T-cell (primary cell): ENCODE measurements at places on chromosomes 1 and 21. TPM values are rescaled to one million over a fixed set of nuclear protein-coding genes. Genes with fewer than 3 reads are reported as not detected.

DNA sequence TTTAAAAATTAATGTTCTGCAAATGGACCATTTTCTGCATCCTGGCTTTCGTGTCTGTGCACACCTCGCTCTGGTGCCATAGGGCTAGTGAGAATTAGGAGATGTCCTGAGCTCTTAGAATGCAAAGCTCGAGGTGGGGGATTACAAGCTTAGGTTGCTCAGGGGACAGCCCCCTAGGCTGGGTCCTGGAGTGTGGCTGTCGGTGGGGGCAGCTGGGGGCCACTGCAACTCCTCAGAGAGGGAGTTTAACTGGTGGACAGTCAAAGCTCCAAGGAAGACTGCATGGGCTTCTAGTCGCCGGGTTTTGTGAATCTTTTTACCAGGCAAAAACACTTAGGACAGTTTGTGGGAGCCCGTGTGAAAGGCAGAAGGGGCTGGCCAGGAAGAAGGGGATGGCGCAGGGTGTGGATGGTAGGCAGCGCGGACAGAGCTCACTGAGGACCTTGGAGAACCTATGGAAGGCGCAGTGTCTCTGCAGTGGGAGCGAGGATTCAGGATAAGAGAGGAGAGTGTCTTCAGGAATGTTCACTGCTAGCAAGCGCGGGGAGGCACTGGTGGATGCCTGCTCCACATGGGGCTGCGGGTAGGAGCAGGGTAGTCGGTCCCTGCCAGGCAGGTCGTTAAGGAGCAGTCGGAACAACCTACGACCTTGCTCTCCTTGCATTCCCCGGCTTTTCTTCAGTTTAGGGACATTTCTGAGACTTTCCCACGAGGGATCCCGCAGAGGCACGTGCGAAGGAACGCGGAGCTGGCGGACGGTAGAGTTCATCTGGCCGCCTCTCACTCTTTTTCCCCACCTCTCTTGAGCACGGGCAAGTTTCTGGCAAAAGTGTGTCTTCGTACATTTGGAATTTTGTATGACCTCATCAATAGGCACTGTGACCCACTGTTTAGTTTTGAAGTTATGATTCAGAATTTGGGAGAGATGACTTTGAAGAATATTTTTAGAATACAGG, 12.9 kb upstream of the KCNE1 start:
- no peak for DNase-seq
- no peaks in the 10 kb centered on the region for H3K36me3 ChIP-seq
- H3K4me3 ChIP-seq = no peak overlapping the region
- H3K4me1 ChIP-seq = peaks cover 4% of the 10 kb centered on the region
- H3K27me3 ChIP-seq = no peaks in the 10 kb centered on the region
- H3K27ac ChIP-seq = no peak overlapping the region

Gene CEP104
- 39.9 TPM for total RNA-seq

DNA sequence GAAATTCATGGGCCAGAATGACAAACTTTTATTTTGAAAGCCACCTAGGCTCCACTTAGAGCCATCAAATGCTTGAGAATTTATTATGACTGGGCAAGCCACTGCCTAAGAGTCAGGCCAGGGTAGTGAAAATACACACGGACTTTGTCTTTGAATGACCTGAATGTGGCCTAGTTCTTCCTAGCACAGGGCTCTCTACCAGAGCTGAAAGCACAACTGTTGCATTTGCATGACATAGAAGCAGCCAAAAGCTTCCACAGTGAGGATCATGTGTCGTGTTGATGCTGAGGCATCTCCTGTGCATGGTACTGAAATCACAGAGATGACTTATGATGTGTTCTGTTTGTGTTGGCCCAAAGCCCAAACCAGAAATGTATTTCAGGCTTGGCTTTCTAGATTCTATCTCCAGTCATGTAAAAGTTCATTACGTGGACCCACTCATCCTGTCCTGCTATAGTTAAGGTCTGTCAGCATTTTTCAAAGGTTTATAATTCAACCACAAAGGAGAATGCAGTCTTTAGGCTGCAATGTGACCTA, 164.0 kb upstream of the UBE2U start:
- H3K27ac ChIP-seq = no peak overlapping the region
- no peak overlapping the region for H3K4me3 ChIP-seq
- no peak for DNase-seq
- no peaks in the 10 kb centered on the region for H3K36me3 ChIP-seq

Gene IL22RA1
- total RNA-seq = 0.15 TPM

DNA sequence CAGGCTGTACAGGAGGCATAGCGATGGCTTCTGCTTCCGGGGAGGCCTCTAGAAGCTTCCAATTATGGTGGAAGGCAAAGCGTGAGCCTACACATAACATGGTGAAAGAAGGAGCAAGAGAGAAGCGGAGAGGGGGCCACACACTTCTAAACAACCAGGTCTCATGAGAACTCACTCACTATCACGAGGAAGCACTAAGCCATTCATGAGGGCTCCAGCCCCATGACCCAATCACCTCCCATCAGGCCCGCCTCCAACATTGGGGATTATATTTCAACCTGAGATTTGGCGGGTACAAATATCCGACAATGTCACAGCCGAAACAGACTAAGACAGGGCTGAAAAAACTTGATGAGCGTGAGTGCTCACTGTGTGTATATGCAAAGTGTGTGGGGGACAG, 89.3 kb upstream of the CNIH3 start:
- H3K36me3 ChIP-seq = no peaks in the 10 kb centered on the region
- no peak overlapping the region for H3K4me3 ChIP-seq
- H3K27ac ChIP-seq = no peak overlapping the region

DNA sequence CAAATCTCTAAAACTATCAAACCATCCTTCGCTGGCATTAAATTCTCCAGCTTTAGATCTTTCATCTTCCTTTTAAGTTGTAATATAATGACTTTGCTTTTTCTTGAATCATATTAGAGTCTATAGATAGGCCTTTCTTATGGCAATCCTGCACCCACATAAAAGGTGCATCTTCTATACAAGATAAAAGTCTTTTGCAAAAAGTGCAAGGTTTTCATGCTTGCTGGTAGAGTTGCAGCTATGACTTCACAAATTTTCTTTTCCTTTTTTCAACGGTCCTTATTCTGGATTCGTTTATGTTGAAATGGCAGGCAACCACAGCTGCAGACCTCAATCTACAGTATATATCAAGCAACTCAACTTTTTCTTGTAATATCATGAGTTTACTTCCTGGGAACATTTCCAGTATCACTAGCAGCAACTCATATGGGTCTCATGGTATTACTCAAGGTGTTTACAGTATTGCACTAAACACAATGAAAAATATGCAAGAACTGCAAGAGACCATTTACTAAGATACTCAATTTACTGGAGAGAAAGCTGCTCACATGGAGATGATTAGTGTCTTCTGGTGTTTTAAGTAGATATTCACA, 22.1 kb downstream of the OMA1 start:
- H3K27me3 ChIP-seq = no peaks in the 10 kb centered on the region
- no peak overlapping the region for H3K4me3 ChIP-seq
- no peak for DNase-seq
- H3K27ac ChIP-seq = no peak overlapping the region

Gene RIMS3
- 3.0 TPM for total RNA-seq

Gene PLPPR4
- total RNA-seq = not detected

DNA sequence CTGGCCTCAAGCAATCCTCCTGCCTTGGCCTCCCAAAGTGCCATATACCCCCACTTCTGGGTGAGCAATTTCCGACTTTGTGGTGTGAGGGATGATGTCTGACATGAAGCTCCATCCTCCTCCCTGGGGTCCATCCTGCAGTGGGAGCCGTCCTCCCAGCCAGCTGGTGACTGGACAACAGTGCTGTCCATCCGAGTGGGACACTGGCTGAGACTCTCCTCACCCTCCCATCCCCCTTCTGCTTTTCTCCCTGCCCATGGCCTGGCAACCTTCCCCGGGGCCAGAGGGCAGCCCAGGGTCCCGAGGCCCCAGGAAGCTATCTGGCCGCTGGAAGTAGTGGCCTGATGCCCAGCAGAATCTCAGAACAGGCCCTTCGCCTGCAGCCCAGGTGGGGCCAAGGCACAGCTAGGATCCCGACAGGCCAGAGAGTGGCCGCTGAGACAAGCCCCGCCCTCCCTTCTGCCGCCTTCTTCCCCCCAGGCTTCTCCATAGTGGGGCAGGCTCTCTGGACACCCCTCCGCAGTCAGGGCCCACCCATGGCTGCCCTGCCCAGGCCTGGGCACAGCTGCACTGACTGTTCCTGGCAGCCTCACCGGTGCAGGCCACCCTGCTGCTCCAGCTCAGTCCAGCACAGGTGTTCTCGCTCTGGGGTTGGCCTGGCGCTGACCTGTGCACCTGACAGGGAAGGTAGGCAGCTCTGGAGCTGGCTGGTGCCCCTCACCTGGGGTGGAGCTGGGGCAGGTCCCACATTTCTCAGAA, 8.4 kb upstream of the FAAP20 start:
- no peaks in the 10 kb centered on the region for H3K36me3 ChIP-seq
- no peak for DNase-seq
- no peaks in the 10 kb centered on the region for H3K27me3 ChIP-seq
- no peak overlapping the region for H3K27ac ChIP-seq
- H3K4me3 ChIP-seq = no peak overlapping the region

GRCh38 chr21:32437729-32438128, 25.2 kb downstream of the EVA1C start:
- no peak for DNase-seq
- no peaks in the 10 kb centered on the region for H3K36me3 ChIP-seq
- H3K27me3 ChIP-seq = no peaks in the 10 kb centered on the region
- H3K4me3 ChIP-seq = no peak overlapping the region

DNA sequence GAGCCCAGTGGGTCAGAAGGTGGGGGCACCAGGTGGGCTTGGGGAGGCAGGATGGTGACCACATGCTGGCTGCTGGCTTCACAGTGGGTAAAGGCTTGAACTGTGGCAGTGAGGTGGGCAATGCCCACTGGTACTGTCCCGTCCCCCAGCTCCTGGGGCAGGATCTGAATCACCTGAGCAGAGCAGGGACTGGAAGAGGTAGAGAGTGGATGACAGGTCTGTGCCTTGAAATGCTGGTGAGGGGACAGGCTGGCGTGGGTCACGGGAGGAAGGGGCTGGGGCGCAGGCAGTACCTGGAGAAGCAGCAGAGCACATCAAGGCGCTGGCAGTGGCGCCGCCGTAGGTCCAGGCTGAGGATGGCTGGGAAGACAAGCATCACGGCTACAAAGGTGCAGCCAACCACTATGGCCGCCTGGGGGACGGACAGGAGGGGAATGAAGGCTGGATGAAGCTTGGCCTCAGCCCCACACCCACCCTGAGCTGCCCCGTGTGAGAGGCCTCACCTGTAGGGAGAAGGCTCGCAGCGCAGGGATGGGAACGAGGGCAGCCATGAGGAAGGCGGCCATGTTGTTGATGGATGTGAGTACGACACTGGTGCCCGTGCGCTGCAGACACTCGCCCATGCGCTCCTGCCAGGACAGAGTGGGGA, 14.9 kb downstream of the PTCH2 start:
- H3K36me3 ChIP-seq = no peaks in the 10 kb centered on the region
- H3K4me1 ChIP-seq = no peaks in the 10 kb centered on the region
- H3K27me3 ChIP-seq = peaks cover 12% of the 10 kb centered on the region

DNA sequence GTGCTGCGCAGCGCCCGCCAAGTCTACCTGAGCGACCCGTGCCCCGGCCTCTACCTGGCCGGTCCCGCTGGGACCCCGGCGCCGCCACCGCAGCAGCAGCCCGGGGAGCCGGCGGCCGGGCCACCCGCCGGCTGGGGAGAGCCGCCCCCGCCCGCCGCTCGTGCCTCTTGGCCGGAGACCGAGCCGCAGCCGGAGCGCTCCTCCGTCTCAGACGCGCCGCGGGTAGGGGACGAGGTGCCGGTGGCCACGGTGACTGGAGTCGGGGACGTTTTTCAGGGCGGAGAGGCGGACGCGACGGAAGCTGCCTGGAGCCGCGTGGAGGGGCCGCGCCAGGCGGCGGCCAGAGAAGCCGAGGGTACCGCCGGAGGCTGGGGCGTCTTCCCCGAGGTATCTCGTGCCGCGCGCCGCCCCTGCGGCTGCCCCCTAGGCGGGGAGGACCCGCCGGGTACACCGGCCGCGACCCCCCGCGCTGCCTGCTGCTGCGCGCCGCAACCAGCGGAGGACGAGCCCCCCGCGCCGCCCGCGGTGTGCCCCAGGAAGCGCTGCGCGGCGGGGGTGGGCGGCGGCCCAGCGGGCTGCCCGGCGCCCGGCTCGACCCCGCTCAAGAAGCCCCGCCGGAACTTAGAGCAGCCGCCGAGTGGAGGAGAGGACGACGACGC, 646 bp downstream of the IER5 start:
- peaks cover 8% of the 10 kb centered on the region for H3K4me1 ChIP-seq
- peak; percentile 30 for DNase-seq
- H3K27me3 ChIP-seq = no peaks in the 10 kb centered on the region
- H3K27ac ChIP-seq = peak overlapping the region; percentile 96

DNA sequence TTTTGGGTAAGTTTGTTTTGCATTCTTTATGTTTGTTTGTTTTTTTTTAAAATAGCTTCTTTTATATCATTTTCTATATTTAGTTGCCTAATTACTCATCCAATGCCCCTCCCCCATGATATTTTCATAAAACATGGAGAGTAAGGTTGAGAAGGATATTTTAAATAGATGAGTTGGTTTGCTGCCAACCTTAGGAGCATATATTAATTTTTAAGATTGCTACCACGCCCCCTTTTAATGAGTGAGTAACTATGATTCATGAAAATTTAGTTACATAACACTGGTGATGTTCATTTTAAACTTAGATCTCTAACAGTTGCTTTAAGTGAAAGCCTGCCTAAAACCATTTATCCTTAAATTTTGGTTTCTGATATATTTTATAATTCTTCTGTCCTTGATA, 18.7 kb downstream of the TMEM50A start:
- H3K4me3 ChIP-seq = no peak overlapping the region
- no peaks in the 10 kb centered on the region for H3K27me3 ChIP-seq
- DNase-seq = no peak
- peaks cover 8% of the 10 kb centered on the region for H3K36me3 ChIP-seq
- H3K27ac ChIP-seq = no peak overlapping the region

Gene HECTD3
- total RNA-seq = 52.3 TPM

Gene BNIPL
- total RNA-seq = 2.6 TPM

Gene S100A7
- total RNA-seq = not detected

DNA sequence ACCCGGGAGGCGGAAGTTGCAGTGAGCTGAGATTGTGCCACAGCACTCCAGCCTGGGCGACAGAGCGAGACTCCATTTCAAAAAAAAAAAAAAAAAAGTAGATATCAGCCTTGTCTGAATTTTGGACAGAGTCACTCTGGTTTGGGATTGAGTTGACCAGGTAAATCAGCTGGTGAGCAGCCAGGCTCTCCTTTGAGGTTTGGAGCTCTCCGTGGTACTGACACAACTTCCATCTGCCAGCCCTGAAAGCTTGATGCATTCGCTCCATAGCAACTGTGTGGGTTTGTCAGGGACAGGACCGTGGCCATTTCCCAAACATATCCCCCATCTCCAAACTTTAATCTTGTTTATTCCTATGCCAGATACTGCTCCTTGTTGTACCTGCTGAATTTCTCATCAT, 155.2 kb downstream of the DMRTA2 start:
- H3K4me3 ChIP-seq = no peak overlapping the region
- no peak for DNase-seq
- no peaks in the 10 kb centered on the region for H3K36me3 ChIP-seq
- H3K4me1 ChIP-seq = no peaks in the 10 kb centered on the region
- H3K27me3 ChIP-seq = no peaks in the 10 kb centered on the region

GRCh38 chr1:89616844-89617627, 15.9 kb upstream of the LRRC8C start:
- no peak for DNase-seq
- no peaks in the 10 kb centered on the region for H3K27me3 ChIP-seq
- H3K4me1 ChIP-seq = peaks cover 20% of the 10 kb centered on the region
- no peak overlapping the region for H3K27ac ChIP-seq
- no peak overlapping the region for H3K4me3 ChIP-seq
